ENCODE measurements at places on chromosomes 3 and 15.

GRCh38 chr15:68414206-68414555 is 17.8 kb downstream of the ITGA11 start:
- H3K27me3 ChIP-seq: peaks cover 19% of the 10 kb centered on the region
- no peak overlapping the region for H3K4me3 ChIP-seq
- peaks cover 6% of the 10 kb centered on the region for H3K4me1 ChIP-seq

DNA sequence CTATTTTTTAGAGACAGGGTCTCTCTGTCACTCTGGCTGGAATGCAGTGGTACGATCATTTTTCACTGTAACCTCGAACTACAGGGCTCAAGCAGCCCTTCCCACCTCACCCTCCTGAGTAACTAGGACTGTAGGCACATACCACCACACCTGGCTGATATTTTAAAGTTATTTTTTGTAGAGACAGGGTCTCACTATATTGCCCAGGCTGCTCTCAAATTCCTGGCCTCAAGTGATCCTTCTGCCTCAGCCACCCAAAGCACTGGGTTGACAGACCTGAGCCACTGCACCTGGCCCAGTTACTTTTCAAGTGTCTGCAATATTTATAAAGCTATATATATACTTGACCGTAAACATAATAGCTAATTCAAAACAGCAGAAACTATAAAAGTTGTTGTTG is 75.0 kb downstream of the PIAS1 start:
- no peak overlapping the region for H3K4me3 ChIP-seq
- peaks cover 7% of the 10 kb centered on the region for H3K36me3 ChIP-seq
- peaks cover 3% of the 10 kb centered on the region for H3K4me1 ChIP-seq
- no peaks in the 10 kb centered on the region for H3K27me3 ChIP-seq
- no peak overlapping the region for H3K27ac ChIP-seq

- no peaks in the 10 kb centered on the region for H3K36me3 ChIP-seq
- H3K27me3 ChIP-seq: no peaks in the 10 kb centered on the region
- H3K4me1 ChIP-seq: peaks cover 23% of the 10 kb centered on the region
Observed at GRCh38 chr3:37772773-37773354, 88.8 kb upstream of the CTDSPL start.

DNA sequence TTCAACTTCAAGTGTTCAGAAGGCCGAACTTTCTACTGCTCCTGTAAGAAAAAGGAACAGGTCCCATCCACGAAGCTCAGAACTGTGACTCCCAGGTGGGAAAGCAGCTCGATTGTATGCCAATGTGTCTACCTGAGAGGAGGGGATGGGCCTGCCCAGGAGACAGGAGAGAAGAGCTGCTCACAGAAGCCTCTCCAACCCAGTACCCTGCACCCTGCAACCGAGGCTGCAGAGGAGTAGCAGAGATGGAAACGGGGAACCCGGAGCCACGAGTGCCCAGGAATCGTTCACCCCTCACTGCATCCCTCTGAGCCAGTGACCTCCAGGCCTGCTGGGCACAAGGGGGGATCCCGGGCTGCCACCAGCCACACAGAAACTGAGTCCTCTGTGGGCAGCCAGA is 86.5 kb upstream of the PRR23E start:
- H3K4me3 ChIP-seq: no peak overlapping the region
- no peaks in the 10 kb centered on the region for H3K4me1 ChIP-seq
- H3K27me3 ChIP-seq: peaks cover 14% of the 10 kb centered on the region
- peaks cover 1% of the 10 kb centered on the region for H3K36me3 ChIP-seq
- no peak for DNase-seq

DNA sequence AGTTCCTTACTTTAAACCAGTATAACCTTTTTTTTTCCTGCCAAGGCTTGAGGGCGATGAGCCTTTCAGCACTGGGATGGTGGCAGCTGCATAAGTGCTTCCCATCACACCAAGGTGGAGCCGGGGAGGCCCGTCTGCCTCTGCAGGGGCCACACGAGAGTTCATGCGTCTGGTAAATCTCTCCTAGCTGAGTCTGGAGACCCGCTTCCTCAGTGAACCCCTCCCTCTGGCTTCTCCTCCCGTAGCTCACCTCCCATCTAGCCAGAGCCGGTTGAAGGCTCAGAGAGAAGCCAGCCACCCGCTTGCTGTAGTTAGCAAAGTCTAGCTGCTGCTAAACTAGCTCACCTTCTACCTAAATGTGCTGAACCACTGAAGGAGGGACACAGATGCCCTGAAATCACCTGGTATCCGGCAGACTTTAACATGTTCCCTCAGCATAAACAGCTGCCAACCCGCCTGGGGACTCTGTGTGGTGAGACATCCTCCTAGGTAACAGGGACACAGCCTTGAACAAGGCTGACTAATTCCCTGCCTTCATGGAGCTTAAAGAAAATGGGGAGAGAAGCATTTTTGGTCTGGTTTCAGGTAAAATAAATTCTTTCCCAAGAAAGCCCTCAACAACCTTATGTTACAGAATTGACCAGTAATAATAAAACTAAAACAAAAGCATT is 42.9 kb downstream of the RLBP1 start:
- no peak overlapping the region for H3K27ac ChIP-seq
- H3K4me1 ChIP-seq: peaks cover 10% of the 10 kb centered on the region
- H3K36me3 ChIP-seq: peaks cover 4% of the 10 kb centered on the region
- no peaks in the 10 kb centered on the region for H3K27me3 ChIP-seq
